ENCODE measurements at places on chromosomes 16 and 17.
A peak's percentile ranks its signal among the peaks of the same experiment; 100 is the strongest.

GRCh38 chr17:21189361-21189760, 24.6 kb downstream of the TMEM11 start:
- DNase-seq, result no peak

DNA sequence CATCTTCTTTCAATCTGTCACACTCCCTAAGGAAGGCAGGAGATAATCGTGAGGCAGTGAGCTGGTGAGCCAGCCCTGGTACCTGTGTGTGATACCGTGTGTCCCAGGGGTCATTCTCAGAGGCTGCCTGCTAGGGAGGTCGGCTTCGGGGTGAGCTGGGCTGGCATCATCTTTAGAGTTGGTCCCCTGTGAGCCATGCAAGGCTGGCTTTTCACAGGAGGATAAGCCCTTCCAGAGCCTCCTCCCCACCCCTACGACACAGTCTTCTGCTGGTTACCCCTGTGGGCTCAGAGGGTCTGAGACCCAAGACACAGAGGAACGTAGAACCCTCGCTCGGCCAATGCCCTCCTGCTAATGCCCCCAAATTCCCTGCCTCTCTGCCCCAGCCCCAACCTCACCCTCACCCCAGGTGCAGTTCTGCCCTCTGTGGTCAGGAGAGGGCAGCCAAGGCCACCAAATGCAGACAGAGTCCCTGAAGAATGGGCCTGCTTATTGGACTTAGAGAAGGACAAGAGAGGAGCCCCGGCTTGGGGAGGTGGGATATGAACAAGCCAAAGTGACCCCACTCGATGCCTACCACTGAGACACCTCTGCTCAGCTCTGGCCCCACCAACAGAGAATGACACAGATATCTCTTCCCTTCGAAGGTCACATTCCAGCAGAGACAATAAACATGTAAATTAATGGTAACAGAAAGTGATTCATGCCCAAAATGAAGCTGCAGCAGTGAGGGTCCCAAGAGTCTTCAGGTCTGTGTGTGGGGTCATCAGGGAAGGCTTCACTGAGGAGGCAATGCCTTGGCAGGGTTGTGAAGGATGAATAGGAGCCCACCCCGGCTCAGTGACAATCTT, 80.8 kb upstream of the CCL1 start:
- peak; percentile 34 for DNase-seq

DNA sequence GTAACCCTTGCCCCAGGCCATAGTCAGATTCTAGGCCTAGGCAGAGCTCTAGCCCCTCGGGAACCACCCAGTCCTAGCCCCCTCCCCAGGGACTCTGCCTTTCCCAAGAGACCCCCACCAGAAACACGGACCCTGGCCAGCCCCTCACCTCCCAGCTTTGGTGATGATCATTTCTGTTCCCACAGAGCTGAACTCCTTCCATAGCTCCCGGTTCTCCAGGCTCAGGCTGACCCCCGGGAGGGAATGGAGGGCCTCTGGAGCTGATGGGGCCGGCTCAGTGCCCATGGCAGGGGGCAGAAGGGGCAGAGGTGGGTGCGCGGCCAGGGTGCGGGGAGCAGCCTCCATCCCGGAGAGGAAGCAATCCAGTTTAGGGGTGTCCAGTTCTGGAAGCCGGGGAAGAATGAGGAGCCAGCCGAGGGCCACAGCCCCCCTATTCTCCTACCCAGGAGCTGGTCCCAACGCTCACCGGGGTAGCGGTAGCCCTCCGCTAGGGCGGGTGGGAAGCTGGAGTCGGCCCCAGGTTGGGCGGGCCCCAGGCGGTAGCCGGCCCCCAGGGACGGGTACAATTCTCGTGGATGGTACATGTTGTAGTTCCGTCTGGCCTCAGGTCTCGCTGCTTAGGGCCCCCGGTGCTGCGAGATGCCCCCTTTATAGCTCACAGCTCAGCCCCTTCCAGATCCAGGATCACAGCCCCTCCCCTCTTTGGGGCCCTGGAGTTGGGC, 953 bp downstream of the TBX6 start:
- no peak for DNase-seq

GRCh38 chr17:63191610-63192009, 225.6 kb downstream of the TANC2 start:
- DNase-seq, result no peak

DNA sequence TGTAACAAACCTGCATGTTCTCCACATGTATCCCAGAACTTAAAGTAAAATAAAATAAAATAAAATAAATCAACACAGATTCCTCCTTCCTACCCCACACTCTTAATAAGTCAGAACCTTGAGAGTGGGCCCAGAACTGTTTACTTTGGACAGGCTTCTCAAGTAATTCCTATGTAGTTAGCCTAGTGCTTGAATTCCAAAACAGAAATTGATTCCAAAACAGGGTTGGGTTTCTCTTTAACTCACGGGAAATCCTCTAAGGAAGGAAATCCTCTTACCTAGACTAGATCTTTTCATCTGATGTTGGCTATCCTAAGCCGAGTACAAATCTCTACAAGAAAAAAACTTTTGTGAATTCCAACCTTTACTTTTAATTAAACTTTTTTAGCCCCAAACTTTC, 324.7 kb upstream of the C16orf82 start:
- DNase-seq, result no peak

- peak; percentile 50 for DNase-seq
Observed at GRCh38 chr17:82458885-82459424, 414 bp downstream of the NARF start.

- DNase-seq, result no peak
Observed at GRCh38 chr16:17753434-17753833, 282.7 kb upstream of the XYLT1 start.

All from activated CD4-positive, alpha-beta T cell treated with anti-CD3 and anti-CD28 coated beads for 36 hours (primary cell).